ENCODE measurements at places on chromosomes 3 and 15.

DNA sequence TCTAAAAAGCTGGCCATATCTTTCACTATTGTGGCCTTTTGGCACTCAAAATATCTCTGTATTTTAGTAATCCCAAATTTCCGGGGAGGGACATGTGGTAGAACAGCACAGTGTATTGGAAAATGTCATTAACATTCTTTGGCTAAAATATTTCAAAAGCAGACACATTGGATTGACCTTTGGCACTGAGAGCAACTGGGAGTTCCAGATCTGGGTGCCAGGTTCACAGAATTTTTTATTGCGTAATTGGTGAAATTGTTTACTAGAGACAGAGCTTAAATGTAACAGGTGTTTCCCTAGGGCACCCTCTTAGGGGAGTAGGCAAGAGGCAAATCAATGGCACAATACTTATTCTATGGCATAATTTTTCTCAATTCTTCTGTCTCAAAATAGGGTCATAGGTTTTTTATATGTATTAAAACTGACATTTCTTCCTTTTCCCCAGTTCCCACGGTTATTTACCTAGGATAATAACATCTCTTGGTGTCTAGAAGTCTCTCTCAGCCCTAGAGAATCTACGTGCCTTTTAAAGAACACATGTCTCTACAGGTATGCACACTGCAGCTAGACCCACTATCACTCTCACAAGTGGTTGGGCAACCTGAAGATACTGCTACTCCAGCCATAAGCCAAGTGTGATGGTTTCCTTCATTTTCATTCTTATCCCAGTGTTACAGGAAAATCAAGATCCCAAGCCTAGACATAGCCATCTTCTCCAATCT, 10.6 kb downstream of the RBMS3 start:
- ATAC-seq, result no peak

DNA sequence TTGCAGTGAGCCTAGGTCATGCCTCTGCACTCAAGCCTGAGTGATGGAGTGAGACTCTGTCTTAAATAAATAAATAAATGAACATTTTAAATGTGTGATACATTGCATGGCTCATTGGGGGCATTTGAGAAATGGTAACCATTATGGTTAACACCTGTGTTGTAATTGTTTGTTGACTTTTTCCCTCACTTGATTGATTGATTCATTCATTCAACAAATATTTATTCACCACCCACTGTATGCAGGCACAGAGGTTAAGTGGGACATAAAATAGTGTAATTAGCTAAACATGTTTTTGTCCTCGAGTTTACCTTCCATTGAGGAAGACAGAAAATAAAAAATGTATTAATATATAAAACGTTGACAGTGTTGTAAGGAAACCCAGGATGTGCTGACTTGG, 127.1 kb upstream of the ANKRD28 start:
- ATAC-seq, result no peak

DNA sequence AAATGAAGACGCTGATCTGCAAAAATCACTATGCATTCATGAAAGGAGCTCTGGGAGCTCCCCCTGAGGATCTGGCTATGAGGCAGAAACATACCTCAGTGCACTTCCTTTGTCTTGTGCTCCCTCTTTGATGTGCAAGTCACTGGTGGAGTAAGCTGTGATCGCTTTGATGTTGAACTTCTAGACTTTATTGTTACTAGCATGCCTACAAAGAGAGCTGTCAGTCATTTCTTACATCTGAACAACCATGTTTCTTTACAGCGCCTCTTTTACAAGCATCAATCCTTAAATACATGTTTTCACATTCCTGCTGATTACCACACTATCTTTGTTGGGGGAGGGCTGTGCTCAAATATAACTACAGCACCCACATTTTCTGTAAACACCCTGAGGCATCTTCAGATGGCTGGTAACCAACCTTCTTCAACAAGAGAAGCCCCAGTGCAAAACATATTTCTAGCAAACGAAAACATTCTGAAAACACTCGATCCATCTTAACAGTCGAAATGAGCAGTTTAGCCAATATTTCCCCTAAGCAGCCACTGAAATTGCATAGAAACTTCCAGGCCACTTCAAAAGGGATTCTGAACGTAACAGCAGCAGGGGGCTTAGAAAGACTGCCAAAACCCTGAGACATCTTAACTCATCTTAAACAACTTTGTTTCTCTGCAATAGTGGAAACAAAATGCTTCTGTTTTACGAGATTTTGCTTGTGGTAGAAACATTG, 101.9 kb upstream of the ICE2 start:
- ATAC-seq, result no peak

- peak; percentile 56 for ATAC-seq
Measured at GRCh38 chr15:92714077-92714476, 58.5 kb upstream of the FAM174B start.

GRCh38 chr15:71730277-71731144, 79.8 kb upstream of the NR2E3 start:
- ATAC-seq, result peak; percentile 80

Measured in motor neuron (in vitro differentiated cells).